ENCODE measurements at places on chromosomes 12 and 14. TPM values are rescaled to one million over a fixed set of nuclear protein-coding genes. Genes with fewer than 3 reads are reported as not detected.
A peak's percentile ranks its signal among the peaks of the same experiment; 100 is the strongest.

The MYBPC1 gene
- total RNA-seq = not detected

The DDX54 gene
- 52.8 TPM for total RNA-seq

GRCh38 chr14:54803926-54804537 lies 98.6 kb downstream of the GCH1 start:
- DNase-seq = no peak

The NPAS3 gene
- total RNA-seq = 2.6 TPM

The TGM1 gene
- total RNA-seq = 3.8 TPM

DNA sequence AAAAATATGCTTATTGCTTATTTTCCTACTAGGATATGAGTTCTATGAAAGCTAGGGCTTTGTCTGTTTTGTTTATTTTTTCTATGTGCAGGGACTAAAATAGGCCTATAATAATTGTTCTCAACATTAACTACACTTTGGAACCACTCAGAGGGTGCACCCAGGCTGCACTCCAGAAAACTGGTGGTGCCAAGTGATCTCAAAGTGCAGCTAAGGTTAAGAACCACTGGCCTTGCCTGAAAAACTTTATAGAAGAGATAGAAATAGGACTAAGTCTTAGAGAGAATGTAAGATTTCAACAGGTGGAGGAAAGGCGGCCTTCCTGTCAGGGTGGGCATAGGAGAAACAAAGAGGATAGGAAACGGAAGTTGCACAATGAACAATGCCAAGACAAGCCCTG lies 37.7 kb upstream of the NR1H4 start:
- DNase-seq = no peak

The RTL1 gene
- 0.18 TPM for total RNA-seq

GRCh38 chr14:104345621-104346462 lies 207.5 kb downstream of the KIF26A start:
- DNase-seq = no peak

The MAP1LC3B2 gene
- total RNA-seq = 5.2 TPM

The DDN gene
- total RNA-seq = 0.55 TPM

DNA sequence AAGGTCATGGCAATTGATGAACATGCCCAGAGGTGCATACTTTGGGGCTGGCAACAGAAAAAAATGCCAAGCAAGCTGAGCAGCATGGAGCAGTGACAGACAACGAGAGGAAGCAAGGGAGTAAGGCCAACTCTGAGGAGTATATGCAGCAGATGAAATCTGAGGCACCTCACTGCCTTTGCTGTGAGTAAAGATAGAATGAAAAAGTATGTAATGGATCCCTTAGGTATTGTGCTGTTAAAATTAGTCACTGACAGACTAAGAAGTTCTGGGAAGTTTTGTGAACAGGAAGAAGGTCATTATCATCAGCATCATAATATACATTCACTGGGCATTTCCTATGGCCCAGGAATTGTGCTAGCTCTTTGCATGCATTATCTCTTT lies 269.9 kb downstream of the DUSP6 start:
- DNase-seq = no peak

DNA sequence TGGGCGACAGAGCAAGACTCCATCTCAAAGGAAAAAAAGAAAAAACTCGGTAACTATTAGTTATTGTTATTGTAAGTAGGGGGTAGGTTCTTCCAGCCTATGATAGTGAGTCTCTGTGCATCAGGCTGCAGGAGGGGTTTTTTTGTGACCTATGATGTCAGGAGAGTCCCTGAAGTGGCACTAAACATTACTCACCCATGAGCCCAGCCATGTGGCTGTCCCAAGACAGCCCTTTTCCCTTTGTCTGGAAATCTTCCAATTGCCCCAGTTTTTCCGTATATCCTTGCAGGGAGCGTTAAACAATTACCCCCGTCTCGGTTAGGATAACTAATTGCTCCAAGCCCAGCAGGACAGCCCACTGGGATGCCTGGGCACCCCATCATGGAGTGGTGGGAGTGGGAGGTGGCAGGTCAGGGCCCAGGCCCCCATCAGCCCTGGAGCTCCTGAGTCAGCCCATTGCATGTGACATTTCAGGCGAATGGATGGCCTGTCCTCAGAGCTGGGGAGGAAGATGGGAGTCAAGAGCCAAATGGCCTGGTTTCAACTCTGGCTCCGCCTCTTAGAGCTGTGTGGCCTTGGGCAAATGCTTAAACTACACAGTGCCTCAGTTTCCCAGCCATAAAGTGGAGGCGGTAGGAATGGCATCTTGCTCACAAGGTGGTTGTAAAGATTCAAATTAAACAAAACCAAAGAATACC lies 16.4 kb downstream of the PHETA1 start:
- DNase-seq = no peak

GRCh38 chr14:32259368-32260013 lies 56.4 kb upstream of the RNU6-8 start:
- peak; percentile 77 for DNase-seq

GRCh38 chr12:74903522-74903921 lies 306.1 kb downstream of the KCNC2 start:
- peak; percentile 2 for DNase-seq

- DNase-seq = peak; percentile 54
Measured at GRCh38 chr14:81350344-81351130, 49.6 kb downstream of the STON2 start.

GRCh38 chr14:65170768-65171507 lies 68.6 kb upstream of the MAX start:
- DNase-seq = peak; percentile 85

DNA sequence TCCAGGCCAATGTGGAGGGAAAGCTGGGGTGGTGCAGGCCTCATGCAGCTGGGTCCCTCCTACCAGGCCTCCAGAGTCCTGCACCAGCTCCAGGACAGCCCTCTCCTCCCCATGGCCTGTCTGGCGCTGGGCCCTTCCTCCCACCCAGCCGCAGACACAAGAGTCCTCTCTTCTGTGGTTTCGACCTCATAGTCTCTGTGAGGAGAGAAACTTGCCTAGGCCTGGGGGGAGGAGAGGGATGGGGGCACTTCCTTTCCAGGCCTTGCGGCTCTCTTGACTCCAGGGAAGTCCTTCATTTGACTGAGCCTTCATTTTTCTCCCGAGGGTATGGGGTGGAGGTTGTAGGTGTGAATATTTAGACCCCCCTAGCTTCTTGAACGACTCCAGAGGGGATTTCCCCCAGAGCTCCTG lies 2.3 kb downstream of the MMP14 start:
- DNase-seq = peak; percentile 84

The CCDC175 gene
- not detected for total RNA-seq

The USP44 gene
- total RNA-seq = 4.3 TPM

The BDKRB1 gene
- 0.20 TPM for total RNA-seq

- no peak for DNase-seq
Measured at GRCh38 chr12:120242275-120242799, 23.2 kb downstream of the PXN start.

DNA sequence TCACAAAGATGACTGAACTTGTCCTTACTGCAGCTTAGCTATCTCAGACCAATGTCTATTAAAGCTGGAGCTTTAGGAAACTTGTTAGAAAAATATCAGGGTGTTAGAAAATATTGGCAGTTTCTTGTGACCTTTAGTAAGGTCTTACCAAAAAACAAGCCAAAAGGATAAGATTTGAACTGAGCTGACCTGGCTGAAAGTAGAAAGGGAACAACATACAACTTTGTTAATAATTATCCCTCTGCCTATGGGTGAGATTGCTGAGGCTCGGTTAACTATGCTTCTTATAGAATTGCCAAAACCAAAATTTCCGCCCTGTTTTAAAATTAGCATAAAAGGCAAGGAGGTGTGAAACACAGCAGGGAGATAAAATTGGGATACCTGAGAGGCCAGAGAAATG lies 73.8 kb downstream of the DHRS2 start:
- DNase-seq = no peak

The LRP1-AS gene
- total RNA-seq = not detected

DNA sequence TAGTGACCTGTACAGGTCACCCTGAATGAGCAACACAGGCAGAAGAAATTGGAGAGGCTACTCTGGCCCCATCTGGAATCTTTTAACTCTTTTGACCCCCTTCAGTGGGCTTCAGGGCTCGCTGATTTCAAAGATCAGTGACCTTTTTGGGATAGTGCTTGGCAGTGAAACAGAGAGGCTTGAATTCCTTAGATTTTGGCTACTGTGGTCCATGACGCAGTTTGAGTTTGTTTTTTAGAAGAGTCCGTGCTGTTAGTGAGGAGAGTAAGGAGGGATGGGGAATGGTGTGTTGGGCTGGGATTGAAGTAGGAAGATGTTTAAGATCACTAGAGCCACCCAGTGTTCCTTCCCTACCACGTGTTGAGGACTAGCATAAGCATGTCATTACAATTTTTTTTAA lies 16.5 kb downstream of the TMEM30B start:
- no peak for DNase-seq

DNA sequence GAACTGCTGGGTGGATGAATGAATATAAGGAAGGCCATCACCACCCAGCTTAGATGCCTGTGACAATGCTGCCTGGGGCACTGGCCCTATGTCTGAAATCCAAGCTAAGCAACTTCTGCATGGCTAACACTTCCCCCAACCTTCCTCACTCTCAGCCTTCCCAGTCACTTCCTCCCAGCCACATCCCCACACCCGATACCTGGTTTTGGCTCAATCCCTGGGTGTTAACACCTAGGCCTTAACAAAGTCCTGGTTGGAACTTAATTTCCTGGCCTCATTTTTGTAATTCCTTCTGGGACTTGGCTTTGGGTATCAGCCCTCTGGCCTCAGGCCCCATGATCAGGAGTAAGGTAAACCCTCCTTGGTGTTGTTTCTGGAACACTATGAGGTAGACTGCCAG lies 110.0 kb downstream of the EFCAB11 start:
- no peak for DNase-seq

The CACNA2D4 gene
- total RNA-seq = 0.26 TPM

The FRS2 gene
- total RNA-seq = 60.9 TPM

DNA sequence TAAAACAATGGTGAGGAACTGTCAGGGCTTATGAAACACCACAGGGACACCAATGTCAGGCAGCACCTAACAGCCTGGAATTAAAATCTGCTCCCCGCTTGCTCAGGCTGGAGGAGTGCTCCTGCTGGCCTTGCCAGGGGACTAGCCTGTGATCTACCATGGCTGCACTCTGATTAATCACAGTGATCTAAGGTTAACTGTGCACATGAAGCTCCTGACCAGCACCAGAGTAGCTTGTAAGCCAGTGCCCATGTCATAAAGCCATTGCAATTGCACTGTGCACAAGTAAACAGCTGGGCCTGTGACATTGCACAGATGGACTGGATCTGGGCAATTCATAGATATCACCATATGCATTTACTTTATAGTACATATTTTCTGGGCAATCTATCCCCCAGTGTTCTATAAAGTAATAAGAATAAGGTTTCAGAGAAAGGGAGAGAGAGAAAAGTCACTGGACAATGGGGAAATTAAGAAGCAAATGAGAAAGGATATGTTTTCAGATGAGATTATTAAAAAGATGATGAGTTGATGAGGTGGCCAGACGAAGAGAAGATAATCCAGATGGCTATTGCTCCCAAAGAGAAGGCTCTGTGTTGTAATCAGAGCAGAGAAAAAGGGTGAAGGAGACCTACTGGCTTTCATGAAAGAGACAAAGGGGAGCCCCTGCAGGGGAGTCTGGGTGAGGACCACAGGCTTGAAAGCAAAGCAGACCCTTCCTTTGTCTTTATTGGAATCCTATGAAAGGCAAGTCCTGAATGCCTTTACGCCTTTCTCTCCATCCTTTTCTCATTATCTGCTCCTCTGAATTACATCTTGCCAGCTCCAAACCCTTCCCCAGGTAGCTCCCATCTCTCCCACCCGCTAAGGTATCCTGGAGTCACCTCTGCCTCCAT lies 145.8 kb downstream of the SLC38A6 start:
- no peak for DNase-seq

DNA sequence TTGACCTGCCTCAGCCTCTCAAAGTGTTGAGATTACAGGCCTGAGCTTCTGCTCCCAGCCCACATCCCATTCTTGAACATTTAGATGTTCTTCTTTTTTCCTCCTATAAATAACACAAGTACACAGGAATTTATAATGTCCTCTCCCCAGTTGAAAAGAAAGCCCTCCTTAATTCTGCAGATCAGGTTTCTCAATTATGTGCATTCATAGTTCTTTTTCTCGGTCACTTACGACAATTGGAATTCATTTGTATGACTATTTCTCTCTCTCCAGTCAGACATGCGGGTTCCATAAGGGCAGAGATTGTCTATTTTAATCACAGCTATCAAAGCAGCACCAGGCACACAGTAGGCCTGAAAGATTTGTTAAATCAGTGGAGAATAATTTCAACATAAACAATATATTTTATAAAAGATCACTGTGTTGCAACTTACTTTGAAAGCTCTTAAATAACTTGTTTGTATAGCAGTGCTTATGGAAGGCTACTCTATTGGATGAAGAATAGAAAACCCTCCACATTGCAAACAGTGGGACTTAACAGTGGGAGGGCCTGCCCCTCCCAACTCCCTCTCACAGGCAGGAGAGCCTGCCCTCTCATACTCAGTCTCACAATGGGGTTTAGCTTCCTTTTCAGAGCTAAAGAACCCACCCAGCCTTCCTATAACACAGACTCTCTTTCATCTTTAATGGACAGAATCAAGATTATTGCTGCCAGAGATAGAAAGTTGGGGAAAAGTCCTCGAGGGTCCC lies 84.1 kb upstream of the TRAF3 start:
- no peak for DNase-seq

The DUSP16 gene
- 24.2 TPM for total RNA-seq

GRCh38 chr12:89454080-89454848 lies 70.3 kb downstream of the GALNT4 start:
- no peak for DNase-seq

The MAP3K9 gene
- total RNA-seq = 10.7 TPM

- DNase-seq = no peak
Measured at GRCh38 chr12:47710278-47710677, 4.4 kb upstream of the RPAP3 start.

The LRTM2 gene
- total RNA-seq = not detected

DNA sequence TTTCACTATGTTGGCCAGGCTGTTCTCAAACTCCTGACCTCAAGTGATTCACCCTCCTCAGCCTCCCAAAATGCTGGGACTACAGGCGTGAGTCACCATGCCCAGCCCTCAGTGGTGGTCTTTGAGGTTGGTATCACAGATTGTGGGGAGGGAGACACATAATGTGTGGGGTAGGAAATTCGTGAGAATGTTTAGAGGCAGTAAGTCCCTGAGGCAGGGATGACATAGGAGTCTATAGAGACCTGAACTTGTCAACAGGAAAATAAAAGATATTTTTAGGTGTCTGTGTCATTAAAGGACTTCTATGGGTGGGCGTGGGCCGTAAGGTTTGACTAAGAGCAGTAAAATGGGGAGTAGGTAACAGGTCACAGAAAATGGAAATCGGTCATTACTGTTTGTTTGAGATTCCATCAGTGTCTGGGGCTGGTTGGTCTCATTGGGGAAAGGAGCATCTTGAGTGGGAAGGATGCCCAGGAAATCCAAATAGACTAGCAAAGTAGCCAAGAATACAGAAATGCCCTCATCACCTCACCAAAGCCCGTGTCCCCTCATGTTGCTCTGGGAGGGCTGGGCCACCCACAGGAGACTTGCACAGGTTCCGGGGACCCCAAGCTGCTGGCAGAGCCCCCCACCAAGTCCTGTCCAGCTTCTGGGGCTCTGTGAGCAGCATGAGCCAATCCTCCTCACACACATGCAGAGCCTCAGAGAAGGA lies 63.6 kb upstream of the BCL2L14 start:
- peak; percentile 87 for DNase-seq

The PLA2G1B gene
- not detected for total RNA-seq

The SSPN gene
- total RNA-seq = 6.3 TPM

GRCh38 chr12:66120477-66120876 lies 10.1 kb downstream of the LLPH start:
- DNase-seq = no peak

All from astrocyte (in vitro differentiated cells and primary cell).